Islet precursor cell (in vitro differentiated cells): ENCODE measurements at places on chromosomes 4 and X.

- no peak for DNase-seq
These were observed 34.9 kb upstream of the FHDC1 start for GRCh38 chr4:152901205-152901604.

DNA sequence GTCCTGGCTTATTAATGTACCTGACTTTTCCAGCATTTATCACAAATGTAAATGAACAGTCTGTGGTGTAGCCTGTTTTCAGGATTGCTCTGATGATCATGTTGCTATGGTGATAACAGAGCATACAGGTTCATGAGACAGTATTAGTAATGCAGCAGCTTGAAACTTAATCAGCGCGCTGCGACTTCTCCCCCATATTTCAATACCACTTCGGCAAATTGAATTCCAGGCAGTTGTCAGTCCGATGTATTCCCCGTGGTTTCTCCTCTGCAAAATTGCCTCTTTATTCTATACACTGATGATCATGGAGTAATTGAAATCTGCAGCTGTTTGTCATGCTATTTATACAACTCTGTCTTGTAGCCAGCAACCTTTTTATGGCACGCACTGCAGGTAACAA is 239.3 kb downstream of the C4orf33 start:
- no peak for DNase-seq

DNA sequence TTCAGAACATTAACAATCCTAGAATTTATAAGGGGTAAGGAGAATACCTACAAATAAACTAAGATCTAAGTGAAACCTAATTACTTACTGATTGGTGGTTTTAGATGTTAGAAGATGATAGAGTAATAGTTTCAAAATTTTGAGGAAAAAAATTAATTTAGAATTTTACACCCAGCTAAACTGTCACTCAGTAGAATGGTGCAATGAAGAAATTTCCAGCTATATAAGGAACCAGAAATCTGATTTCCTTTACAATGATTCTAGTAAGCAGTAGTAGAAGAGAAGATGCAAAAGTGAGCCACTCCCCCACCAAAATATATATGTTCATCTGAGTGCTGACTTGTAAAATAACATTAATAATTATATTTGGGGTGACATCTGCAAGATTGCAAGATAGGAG is 55.3 kb upstream of the EPGN start:
- DNase-seq, result no peak

DNA sequence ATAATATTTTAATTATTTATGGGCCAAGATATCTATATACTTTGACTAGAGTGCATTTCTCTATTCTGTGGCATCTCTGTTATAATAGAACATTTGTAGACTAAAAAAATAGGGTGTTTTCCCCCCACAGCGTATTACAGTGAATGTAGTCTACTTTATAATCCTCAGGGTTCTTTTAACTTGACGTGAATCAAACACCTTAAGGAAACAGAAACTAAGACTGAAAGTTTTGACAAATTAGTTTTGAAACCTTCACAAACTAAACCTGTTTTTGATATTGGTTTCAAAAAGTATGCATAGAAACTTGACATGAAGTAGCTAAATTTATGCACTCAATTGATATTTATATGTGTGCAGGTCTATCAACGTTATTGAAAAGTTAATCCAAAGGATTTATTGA is 1963.1 kb upstream of the TENM3 start:
- no peak for DNase-seq

GRCh38 chrX:139213241-139213709 is 317.3 kb upstream of the F9 start:
- no peak for DNase-seq

DNA sequence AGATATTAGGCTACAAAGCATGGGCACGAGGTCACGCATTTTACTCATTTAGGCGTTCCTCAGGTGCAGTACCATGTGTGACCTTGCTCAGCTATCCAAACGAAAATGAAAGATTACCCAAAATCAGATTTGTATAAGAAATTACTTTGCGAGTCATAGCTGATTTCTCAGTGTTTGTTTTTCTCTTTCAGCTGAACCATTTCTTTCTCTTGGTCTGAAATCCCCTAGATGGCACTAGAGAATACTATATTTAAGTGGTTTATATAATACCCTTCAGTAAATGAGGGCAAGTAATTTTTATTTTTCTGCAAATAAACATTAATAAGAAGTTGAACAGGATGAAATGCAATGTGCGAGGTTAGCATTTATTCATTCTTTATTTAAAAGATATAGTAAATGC is 496.6 kb downstream of the STIM2 start:
- DNase-seq, result no peak

DNA sequence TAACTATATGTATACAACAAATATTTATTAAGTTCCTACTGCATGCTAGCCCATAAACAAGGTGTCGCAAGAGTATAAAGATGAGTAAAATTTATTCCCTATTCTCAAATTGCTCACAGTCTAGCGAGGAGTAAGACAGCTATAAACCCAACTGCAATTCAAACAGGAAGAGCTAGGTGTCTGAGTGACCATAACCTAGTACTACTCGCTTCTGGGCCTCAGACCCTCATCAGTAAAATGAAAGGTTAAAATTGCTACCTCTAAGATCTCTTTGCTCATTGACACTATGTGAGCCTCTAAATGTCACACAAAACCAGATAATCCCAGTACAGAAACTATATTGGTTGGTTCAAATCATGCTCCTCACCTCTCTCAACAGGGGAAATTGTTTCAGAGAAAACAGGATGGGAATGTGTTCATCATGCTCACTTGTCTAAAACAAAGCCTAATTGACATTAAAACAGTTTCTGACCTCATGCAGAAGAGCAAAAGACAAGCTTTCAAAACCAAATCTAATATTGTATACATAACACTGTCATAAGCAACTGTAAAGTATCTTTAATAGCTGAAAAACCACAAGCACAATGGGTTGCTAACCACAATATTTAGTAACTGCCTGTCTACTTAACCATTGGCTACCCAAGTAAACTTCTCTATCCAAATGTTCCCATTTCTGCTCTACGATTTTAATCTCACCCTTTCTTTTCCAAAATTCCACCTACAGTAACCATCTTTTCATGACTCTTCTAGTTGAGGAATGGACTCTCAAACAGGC is 264.6 kb upstream of the FMR1 start:
- DNase-seq, result no peak

GRCh38 chrX:68163441-68163840 is 269.9 kb downstream of the OPHN1 start:
- no peak for DNase-seq

- DNase-seq, result no peak
These were observed 156.3 kb upstream of the RAI2 start for GRCh38 chrX:18017411-18017810.

- peak; percentile 73 for DNase-seq
These were observed 403 bp upstream of the LGI2 start for GRCh38 chr4:25031077-25031621.

GRCh38 chr4:1030031-1030430 is 18.6 kb downstream of the FGFRL1 start:
- DNase-seq, result no peak

DNA sequence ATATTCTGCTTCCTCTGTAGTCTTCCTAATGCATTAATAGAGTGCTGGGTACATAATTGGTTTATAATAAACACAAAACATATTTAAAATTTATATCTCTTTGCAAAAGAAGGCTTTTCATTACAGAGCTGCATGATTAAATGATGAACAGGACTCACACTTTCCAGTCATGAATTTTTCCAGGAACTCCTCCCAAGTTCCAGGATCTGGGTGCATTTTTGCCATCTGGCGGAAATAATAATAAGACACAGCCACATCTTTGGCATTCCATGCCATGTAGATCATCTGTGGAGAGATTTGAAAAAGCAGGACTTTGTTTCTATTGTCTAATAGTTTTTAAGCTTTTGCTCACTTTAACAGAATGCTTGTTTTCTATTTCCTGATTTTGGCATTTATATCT is 40.2 kb upstream of the SULT1B1 start:
- DNase-seq, result no peak

DNA sequence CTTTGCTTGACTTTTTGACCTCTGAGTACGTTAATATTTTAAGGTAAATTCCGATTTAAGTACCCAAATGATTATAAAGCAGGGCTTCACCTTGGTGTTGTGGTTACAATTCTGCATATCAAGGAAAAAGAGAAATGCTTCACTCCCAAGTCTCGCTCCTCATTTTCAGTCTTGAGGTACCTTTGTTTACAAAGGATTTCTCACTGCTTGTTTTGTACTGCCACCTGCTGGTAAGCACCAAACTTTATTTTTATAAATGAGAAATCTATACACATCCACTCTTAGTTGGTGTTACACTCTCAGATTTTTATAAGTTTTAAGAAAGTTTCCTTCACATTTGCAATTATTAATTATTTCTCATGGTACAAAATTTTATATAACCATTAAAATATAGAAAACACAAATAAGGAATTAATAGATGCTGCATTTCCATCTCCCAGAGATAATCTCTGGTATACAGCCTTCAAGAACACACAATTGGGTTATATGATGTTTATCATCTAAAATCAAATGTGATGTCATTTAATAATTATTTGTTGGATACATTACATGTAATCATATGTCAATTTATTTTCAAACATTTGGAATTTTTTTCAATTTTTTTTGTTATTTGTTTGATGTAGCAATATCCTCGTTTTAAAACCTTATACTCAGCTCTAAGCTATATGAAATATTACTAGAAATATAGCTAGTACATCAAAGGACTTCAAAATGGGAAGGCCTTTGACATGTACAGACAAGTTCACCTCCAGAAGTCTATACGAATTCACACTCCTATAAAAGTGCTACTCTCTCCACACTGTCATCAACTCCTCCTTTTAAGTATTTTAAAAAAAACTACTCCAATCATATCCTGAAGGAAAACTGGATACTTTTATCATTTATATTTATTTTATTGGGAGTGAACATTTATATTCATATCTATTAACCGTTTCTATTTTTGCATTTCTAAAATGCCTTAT is 179.9 kb downstream of the KCNIP4 start:
- no peak for DNase-seq

DNA sequence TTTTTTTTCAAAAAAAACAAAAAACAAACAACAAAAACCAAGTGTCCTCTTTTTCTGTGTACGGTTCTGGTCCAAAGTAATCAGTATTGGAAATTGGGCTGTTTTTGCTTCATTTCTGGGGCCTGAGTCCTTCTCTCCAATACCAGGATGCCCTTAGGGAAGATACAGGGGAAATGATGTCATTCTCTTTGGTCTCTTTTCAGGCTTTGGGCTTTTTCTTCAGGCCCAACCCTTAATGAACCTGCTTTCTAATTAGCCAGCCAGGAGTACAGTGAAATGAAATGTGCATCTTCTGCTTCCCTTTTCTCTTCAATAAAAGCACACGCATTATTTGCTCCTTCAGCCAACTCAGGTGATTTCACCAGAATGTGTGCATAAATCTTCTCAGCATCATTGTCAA is 52.6 kb upstream of the RBPJ start:
- DNase-seq, result no peak

DNA sequence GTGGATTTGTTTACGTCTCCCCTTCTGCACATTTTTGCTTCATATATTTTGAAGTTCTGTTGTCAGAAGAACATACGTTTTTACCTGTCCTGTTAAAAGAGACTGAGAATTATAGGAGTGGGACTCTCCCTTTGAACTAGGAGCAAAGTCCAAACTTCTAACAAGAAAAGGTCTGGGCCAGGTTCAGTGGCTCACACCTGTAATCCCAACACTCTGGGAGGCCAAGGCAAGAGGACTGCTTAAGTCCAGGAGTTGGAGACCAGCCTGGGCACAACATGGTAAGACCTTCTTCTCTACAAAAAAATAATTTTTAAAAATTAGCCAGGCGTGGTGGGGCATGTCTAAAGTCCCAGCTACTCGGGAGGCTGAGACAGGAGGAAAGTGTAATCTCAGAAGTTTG is 15.8 kb downstream of the LIN54 start:
- DNase-seq, result no peak
